CD4-positive, CD25-positive, alpha-beta regulatory T cell (primary cell): ENCODE measurements at places on chromosomes 6 and 20.

DNA sequence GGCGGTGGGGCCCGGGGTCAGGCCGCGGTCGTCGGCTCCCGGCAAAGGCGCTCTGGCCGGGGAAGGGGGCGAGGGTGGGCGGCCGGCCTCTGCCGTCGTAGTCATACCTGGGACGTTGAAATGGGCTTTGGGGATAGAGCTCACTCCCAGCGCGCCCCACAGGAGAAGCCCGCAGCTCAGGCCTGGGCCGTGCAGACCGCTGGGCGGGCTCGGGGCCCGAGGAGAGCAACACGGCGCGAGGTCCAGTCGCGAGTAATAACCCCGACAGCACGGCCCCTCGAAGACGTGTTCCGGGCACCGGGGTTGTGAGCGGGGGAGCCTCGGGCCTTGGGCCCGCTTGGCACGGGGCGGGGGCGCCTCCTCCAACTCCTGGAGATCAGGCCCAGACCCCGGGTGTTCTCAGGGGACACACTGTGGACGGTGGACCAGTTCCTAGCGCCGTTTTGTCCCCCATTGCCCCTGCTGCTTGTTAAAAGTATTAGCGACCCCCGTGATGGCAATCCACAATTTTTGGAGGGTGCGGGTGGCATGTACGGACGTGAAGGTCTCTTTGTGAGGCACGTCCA lies 10.9 kb downstream of the FOXC1 start:
- DNase-seq, result no peak

- DNase-seq, result no peak
These were observed 384.6 kb upstream of the KHDRBS2 start for GRCh38 chr6:62670490-62671223.

- no peak for DNase-seq
These were observed 280.4 kb downstream of the PTPRK start for GRCh38 chr6:128240024-128240428.

DNA sequence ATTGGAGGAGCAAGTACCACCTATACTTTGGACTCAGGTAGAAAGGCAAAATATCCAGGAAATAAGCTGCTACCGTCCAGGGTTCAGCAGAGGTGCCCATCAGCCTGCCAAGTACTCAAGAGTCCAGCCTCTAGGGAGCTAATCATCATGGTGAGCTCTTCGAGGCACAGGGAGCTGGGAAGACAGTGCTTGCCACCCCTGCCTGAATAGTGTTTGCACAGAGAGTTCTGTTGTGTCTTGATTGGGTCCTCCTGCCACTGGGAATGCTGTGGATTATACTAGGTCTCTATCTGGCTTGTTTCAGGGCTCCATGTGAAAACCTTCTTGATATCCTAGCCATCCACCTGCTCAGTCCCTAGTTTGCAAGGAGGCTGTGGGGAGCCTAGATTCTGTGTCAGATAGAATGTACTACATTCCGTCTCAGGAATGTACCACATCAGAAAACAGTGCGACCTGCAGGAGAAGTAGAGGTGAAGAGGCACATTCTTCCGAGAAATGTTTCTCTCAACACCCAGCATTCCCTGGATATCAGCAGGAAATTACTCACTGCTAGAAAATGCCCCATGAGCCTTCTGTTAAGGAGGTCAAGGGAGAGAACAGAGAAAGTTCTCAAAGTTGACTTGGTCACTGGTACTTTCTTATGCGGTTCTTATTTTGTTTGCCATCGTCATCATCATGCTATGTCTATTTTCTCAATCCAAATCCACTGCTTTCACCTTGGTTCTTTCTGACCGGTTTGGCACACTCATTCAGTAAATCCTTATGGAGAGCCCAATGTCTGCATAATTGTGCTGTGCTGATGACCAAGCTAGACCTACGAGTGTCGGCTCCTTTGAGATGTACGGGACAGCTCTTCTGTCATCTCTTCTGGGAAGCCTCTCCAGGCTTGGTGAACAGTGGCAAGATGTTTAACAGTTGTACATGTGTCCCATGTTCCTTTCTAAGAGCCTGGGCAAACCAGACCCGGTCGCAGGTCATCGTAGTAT lies 30.7 kb downstream of the PTPN1 start:
- DNase-seq, result no peak

- DNase-seq, result no peak
These were observed 889 bp upstream of the CHMP4B start for GRCh38 chr20:33810259-33810658.

- peak; percentile 55 for DNase-seq
These were observed 551 bp downstream of the SYNCRIP start for GRCh38 chr6:85641897-85642773.

GRCh38 chr20:17438436-17439039 lies 92.6 kb downstream of the BFSP1 start:
- DNase-seq, result no peak

DNA sequence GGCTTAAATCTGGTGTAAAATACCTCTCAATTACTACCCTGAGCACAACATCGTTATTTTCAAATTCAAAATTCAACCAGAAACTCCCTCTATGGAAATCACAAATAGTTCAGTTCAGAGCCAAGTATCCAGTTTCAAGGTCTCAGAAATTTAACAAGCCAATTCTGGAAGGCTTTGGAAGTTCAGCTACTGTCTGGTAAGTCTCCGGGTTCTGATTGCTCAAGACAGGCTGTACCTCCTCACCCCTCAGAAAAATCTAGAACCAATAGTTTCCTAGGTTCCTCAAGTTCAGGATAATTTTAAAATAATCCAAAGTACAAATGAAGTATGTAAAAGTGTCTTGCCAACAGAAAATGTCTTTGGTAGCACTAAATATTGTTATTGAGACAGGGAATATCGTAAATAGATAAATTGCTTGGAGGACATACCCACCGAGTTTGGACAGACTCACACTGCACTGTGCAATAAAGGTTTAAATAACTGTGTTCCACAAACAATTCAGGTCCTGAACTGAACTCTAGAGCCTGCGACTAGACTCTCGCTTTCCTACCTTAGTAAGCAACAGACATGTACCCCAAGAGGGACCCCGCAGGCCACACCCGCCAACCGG lies 729 bp downstream of the ATG5 start:
- no peak for DNase-seq

GRCh38 chr6:63685446-63686379 lies 50.1 kb downstream of the PHF3 start:
- DNase-seq, result no peak

GRCh38 chr6:151729829-151730495 lies 77.5 kb upstream of the ESR1 start:
- DNase-seq, result no peak

DNA sequence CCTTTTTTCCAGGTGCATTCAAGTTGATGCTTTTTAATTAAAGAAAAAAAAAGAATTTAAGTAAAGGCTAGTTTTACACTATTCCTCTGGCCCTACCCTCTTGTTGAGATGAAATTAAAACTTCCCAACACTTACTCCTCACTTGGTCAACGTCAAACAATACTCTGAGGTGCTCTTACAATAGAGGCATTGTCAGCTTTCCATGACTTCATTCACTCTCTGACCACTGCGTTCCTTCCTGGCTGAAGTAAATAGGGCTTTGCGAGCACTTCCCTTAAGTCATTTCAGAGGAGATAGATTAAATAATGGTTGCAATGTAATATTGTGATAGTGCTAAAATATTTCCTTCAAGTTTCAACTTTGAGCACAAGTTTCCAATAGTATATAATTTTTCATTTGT lies 229.8 kb upstream of the CEP162 start:
- DNase-seq, result no peak

DNA sequence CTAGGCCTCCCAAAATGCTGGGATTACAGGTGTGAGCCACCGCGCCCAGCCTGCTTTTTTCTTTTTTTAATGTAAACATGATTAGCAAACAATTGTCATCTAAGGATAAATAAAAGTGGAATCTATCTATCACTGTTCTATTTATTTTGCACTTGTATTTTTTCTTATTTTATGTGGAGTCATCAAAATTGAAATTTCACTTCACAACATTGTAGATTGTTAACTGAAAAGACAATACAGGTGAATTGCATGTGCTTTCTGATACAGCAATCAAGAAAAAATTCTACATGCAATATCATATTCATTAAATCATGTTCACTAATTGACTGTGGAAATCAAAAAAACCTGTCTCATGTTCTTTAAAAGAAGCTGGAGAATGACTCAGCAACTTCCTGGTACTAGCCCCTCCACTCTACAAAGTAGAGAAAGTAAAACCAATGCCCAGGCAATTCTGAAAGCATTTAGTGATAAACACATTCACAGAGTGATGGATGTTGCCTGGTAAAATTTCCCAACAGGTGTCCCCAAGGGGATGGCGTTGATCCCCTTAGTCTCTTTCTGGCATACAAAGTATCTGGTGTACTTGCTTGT lies 10.7 kb upstream of the RFX6 start:
- no peak for DNase-seq

DNA sequence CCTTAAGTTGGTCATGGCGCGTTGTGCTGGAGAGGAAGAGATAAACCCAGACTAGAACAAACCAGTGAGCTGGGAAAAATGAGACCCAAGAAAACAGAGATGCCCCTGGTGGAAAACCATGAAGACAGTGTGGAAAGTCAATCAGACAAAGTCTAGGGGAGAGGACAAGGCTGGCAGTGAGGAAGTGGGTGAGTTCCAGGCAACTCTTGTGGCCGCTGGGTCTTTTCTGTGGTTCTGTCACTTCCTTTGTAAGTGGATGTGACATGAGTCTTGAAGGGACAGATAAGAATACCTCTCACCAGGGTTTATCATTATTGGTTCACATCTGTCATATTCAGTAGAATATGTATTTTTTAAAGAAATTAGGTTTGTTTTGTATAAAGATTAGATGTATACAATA lies 738.4 kb downstream of the DHX35 start:
- DNase-seq, result no peak

DNA sequence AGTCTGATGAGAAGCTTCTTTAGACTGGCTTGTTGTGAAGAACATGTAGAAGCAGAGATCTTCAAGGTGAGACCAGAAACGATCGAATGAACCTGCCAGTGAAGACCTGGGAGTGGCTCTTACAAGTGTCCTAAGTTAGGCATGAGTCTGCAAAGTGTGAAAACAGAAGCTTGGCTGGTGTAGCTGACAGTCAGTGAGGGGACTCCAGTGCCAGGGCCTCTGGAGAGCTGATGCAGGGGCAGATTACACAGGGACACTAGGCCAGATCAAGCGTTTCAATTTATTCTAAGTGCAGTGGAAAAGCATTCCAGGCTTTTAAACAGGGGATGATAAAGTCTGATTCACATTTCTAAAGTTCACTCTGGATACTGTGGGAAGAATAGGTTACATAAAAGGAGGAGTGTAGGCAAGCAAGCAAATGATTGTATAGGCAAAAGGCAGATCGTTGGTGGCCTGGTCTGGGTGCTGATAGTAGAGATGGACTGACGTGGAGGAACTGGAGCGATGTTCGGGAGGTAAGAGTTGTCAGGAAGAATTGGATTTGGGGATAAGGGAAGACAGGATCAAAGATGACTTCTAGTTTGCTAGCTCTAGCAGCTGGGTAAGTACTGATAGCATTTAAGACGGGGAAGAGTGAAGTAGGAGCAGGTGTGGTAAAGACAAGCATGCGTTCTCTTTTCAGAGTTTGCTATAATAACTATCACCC lies 133.5 kb downstream of the MAN1A1 start:
- DNase-seq, result no peak

- DNase-seq, result no peak
These were observed 53.7 kb upstream of the SIRPG start for GRCh38 chr20:1711266-1711665.

- DNase-seq, result no peak
These were observed 339.6 kb upstream of the NOX3 start for GRCh38 chr6:155795173-155795796.

- no peak for DNase-seq
These were observed 284.6 kb upstream of the FOXQ1 start for GRCh38 chr6:1027109-1027794.

DNA sequence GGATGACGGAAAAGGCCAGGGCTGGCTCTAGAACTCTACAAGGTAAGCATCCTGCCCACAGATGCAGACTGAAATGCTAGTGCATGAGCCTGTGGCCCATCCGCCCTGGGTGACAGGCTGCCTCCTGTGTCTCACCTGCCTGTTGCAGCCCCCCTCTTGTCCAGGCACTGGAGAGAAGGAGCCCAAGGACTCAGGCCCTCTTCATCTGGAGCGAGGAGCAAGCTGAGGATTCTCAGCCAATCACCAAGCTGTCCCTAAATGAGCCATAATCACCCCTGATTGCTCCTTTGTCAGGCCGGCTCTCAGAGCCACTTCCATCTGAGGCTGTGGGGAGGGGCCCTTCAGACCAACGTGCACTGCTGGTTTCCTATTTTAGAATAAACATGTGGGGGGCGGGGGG lies 10.0 kb upstream of the SLC32A1 start:
- DNase-seq, result no peak

DNA sequence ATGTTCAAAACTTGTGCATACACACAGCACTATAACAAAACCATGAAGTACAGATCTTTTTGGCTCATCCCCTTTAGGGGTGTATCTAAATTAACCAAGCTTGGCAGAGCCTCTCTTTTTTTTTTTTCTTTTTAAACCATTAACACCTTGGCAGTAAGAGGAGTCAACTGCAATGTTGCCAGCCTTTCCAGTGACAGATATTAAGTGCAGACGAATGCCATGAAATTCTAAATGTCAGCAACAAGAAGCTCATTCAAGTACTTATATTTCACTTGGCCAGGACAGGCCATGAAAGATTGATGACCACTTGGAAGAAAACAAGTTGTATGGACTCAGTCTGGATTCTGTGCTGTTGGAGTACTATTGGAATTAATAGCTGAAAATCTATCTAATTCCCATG lies 49.8 kb downstream of the SLC17A5 start:
- DNase-seq, result no peak

- peak; percentile 34 for DNase-seq
These were observed 13.3 kb upstream of the SLC2A12 start for GRCh38 chr6:134065706-134066105.

- DNase-seq, result no peak
These were observed 45.1 kb downstream of the OR2B6 start for GRCh38 chr6:28002161-28002560.

DNA sequence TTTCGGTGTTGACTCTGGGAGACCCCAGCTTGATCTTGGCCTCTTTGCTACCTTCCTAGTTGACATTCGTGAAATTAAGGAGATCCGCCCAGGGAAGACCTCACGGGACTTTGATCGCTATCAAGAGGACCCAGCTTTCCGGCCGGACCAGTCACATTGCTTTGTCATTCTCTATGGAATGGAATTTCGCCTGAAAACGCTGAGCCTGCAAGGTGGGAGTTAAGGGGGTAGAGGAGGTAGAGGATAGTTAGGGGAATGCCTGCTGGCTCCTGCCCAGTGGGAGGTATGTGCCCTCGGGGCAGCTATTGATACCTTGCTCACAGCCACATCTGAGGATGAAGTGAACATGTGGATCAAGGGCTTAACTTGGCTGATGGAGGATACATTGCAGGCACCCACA lies 22.2 kb downstream of the PLCG1 start:
- DNase-seq, result no peak

DNA sequence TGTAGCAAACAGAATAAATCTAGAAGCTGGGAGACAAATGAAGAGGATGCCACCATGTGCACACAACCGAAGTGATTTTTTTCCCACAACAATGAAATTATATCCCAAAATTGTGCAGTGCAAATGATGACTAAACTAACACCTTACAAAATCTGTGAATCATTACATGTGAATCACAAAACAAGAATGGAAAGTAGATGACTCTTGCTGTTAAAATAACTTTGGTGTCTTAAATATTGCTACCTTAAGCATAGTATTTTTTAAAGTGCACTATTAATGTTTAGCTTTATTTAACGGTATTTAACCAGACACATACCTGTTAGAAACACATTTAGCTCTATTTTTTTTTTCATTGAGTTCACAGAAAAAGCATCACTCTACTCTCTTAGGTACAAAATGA lies 190.8 kb downstream of the TBC1D32 start:
- DNase-seq, result no peak
